ENCODE measurements at places on chromosomes 11 and 22.

GRCh38 chr22:28243539-28243938 lies 324.5 kb upstream of the PITPNB start:
- DNase-seq = no peak

GRCh38 chr11:134120143-134120850 lies 51.4 kb downstream of the JAM3 start:
- DNase-seq = no peak

GRCh38 chr11:45771193-45771565 lies 33.8 kb upstream of the SLC35C1 start:
- no peak for DNase-seq

- no peak for DNase-seq
These were observed 39.7 kb downstream of the DEUP1 start for GRCh38 chr11:93370260-93370659.

- DNase-seq = no peak
These were observed 21.2 kb downstream of the PLAAT3 start for GRCh38 chr11:63592975-63593395.

DNA sequence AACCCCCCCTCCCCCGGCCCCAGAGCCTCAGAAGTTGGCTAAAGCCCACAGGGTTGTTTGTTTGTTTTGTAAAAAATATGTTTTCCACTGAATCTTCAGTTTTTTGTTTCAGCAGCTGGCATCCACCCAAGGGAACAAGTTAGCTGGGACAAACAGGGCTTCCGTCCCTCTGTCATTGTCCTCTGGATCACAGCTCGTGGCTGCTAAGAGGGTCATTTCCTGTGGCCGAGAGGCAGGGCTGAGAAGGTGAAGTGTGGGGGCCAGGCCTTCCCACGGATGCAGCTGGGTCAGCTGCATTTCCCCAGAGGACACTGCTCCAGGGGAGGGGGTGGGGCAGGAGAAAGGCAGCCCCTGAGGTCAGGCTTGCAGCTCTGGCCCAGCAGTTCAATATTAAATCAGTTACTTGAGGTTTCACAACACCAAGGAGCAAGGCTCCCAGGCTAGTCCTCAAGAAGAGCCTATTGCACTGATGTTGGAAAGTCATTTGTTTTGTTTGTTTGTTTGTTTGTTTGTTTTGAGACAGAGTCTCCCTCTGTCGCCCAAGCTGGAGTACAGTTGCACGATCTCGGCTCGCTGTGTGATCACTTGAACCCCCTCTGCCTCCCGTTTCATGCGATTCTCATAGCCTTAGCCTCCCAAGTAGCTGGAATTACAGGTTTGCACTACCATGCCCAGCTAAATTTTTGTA lies 34.4 kb upstream of the SMTN start:
- DNase-seq = no peak

GRCh38 chr22:22787786-22788459 lies 99.7 kb upstream of the IGLL5 start:
- no peak for DNase-seq

DNA sequence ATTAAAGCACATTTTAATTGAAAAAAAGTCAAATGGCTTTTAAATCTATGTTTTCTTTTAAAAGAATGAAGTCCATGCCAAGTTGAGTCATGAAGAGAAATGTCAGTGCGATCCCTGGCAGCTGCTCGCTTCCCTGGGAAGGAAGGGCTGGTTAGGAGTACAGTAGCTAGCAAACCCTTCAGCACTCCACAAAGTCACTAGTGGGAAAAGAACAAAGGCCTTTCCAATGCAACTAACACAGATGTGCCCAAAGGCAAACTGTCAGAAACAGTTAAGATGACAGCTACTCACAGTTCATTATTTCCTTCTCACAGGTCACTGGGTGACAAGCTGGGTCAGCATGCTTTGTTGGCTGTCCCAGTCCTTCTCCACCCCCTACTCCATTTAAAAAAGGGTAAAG lies 308.7 kb downstream of the DCDC1 start:
- DNase-seq = no peak

DNA sequence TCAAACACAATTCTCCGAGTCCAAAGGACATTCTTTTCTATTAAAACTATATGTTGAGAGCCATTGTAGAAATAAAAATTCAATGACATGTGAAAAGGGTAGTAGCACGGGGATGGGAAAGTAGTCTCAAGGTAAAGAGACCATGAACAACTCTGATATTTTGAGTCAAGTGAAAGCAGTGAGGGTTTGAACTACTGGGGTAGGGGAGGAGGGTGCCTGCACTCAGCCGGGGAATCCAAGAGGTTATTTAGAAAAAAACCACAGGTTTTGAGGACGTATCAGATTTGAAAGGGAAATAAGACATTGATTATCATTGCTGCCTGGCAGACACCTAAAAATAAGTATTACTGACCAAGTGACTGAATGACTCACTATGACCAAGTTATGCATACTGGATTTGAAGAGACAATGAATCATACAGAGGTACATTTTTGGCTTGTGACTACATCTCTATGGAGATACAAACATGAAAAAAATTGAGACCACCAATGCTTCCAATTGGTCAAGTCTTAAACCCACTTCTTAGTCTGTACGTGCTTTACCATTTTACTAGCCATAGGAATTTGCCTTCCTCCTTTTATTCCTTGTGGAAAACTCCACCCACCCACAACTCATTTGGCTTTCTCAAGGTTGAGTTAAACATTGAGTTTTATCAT lies 2.2 kb upstream of the OR52H1 start:
- DNase-seq = peak; percentile 41

GRCh38 chr11:120710354-120711131 lies 199.0 kb downstream of the GRIK4 start:
- peak; percentile 66 for DNase-seq

GRCh38 chr11:83007909-83008580 lies 63.7 kb downstream of the RAB30 start:
- no peak for DNase-seq

DNA sequence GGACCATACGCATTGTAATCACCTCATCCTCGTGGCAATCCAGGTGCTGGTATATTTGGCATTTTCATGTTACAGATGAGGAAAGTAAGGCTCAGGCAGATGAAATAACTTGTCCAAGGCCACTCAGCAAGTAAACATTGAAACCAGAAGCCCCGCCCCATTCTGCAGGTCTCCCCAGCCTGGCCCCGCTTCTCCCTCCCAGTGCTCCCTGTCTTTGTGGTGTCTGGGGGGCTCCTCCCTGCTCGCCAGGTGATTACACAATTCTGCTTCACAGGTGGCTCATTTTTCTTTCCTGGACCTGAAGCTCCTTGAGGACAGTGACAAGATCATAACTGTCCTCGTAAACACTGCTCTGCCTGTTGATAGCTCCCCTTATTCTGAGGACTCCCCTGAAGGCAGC lies 531.5 kb upstream of the B3GAT1 start:
- no peak for DNase-seq

GRCh38 chr11:76935042-76935441 lies 74.3 kb downstream of the ACER3 start:
- no peak for DNase-seq

DNA sequence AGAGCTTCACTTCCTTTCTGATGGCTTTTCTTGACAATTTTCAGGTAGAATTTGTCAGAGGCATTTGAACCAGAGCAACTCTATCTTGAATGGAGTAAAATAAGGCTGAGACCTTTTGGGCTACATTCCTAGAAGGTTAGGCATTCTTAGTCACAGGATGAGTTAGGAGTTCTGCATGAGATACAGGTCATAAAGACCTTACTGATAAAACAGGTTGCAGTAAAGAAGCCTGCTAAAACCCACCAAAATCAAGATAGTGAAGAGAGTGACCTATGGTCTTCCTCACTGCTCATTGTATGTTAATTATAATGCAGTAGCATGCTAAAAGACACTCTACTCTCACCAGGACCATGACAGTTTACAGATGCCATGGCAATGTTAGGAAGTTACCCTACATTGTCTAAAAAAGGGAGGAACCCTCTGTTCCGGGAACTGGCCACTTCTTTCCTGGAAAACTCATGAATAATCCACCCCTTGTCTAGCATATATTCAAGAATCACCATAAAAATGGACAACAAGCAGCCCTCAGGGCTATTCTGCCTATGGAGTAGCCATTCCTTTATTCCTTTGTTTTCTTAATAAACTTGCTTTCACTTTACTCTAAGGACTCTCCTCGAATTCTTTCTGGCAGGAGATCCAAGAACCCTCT lies 1519.7 kb upstream of the TENM4 start:
- no peak for DNase-seq

DNA sequence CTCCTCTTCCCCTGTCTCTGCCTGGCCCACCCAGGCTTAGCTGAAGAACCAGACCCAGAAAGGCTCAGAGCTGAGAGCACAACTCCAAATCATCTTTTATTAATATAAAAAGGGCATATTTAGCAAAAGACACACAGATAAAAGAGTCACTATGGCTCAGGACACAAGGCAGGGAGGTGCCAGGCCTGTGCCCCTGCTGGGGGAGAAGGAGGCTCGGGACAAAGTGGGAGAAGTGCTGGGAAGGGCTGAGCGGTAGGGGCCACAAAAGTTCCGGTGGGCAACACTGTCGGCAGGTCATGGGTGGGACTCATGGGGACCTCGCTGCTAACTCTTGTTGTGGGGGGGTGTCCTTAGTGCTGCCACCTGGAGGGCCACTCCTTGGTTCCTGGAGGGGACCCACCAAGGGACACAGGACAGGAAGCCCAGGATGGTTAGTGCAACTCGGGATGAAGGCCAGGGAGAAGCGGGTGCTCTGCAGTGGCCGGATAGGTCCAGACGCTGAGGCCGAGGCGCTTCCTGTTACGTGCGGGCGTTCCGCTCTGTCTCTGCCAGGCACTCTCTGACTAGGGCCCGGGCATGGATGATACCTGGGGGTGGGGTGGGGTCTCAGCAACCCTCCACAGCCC lies 1.4 kb upstream of the PITPNM1 start:
- DNase-seq = no peak

- DNase-seq = no peak
These were observed 65.1 kb downstream of the PARVG start for GRCh38 chr22:44245867-44246266.

- DNase-seq = no peak
These were observed 8.8 kb upstream of the CUL5 start for GRCh38 chr11:107999759-108000455.

GRCh38 chr11:116702772-116703385 lies 69.9 kb downstream of the BUD13 start:
- no peak for DNase-seq

GRCh38 chr11:61198361-61198760 lies 5.0 kb upstream of the PGA3 start:
- DNase-seq = no peak

- DNase-seq = no peak
These were observed at the start of gene SSRP1 for GRCh38 chr11:57335343-57336110. SSRP1 (minus strand) TSS chr11:57335892; CDS start chr11:57335121, 771 bp downstream.

- DNase-seq = no peak
These were observed 243.9 kb downstream of the TENM4 start for GRCh38 chr11:79196950-79197349.

- DNase-seq = no peak
These were observed 5.2 kb downstream of the TEAD1 start for GRCh38 chr11:12679471-12679870.

DNA sequence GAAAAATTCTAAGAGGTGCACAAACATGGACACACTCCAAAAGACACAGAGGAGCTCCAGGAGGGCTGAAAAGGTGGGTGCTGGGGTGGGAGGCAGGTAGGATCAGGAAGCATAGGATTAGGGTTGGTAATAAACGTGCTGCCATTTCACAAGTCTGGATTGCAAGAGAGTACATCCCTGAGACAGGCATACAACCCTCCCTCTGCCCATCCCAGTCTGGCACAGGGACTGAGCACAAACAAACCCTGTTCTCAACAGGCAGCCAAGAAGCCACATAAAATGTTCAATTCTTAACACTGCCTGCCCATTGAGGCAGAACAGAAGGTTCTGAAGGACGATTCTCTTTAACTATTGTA lies 18.5 kb downstream of the SLC35F2 start:
- DNase-seq = peak; percentile 46

DNA sequence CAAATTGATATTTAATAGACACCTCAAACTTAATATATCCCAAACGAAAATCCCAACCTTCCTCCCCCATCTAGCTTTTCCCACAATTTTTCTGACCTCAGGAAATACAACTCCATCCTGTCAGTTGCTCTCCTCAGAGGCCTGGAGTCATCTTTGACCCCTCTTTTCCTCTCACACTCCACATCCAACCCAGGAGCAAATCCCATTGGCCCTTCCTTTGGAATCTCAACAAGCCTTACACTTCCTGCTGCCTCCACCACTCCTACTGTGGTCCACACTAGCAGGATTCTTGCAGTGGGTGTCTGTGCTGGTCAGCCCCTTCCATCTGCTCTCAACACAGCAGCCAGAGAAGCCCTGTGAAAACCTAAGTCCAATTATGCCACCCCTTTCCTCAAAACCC lies 39.3 kb upstream of the RFPL3 start:
- DNase-seq = no peak

GRCh38 chr11:109112821-109113280 lies 309.1 kb upstream of the C11orf87 start:
- DNase-seq = no peak

- peak; percentile 38 for DNase-seq
These were observed 33.5 kb downstream of the SPECC1L start for GRCh38 chr22:24304062-24304675.

DNA sequence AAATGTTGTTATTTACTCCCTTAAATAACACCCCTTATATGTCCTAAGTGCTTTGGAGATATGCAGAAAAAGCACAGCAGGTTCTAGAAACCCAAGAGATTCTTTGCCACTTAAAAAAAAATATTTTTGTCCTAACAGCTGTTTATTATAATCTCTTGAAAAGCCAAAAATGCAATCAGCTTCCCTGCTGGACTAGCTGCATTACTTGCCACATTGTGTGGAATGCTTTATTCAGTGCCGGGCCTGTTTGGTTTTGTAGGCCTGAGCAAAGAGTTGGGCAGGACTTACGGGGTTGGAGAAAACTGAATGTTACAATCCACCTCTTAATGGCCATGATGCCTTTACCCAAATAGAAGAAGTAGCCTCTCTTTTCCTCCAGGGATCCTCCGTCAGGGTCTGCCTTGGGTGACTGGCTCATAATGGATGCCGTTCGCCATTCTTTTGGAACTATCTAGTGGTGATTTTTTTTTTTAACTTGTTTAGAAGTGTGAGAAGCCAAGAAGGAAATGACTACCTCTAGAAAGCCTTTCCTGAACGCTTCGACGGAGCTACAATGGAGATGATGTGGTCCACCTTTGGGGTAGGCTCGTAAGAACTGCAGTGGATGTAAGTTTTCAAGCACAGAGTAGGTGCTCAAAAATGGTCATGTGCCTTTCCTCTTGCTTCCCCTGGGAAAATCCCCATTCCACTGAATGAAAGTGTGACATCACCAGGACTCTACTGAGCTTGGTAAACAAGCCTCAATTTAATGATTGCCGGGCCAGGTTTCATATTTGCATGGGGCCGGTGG lies 241.3 kb upstream of the NCAM1 start:
- no peak for DNase-seq

DNA sequence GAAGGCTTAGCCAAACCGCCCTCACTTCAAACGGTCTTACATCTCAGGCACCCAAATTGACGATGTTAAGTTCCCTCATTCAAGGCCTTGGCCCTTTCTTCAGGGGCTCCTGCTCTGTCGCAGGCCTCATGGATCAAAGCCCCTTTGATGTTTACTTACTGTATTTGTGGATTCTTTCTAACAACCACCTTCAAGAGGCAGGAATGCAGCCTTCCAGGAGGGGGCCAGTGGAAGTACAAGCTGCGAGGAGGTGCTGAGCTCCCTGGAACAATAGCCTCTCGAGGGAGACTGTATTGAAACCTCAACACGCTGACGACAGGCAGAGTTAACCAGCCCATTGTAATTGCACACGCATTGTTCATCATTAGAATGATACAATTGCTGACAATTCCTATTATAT lies 209.1 kb downstream of the ST3GAL4 start:
- no peak for DNase-seq
